ENCODE measurements at places on chromosomes 13 and 19.
A peak's percentile ranks its signal among the peaks of the same experiment; 100 is the strongest.

- DNase-seq, result peak; percentile 69
Measured at GRCh38 chr19:13099073-13099999, 3.3 kb downstream of the LYL1 start.

GRCh38 chr13:27855381-27855780 lies 63.1 kb downstream of the GSX1 start:
- no peak for DNase-seq

GRCh38 chr13:91347202-91347995 lies at the start of gene MIR17HG:
Gene MIR17HG, plus strand, starts transcription at chr13:91347687.
- peak; percentile 76 for DNase-seq

DNA sequence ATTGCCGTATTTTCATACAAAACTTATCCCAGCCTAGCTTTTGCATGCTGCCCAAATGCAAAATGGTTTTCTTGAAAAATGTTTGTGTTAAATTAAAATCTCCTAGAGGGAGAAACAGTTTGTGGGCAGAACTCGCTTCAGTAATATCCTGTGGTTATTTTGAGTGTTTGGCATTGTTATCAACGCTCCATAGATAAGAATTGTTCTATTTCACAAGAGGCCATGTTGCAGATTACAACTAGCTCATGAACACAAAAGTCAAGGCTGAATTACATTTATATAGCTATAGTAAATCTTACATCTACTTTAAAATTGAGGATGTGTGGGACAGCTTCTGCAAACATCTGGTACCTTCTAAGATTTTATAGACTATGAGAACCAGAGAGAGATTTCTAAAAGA lies 447.9 kb downstream of the DCT start:
- DNase-seq, result no peak

- DNase-seq, result no peak
Measured at GRCh38 chr19:9498183-9498902, at the start of gene ZNF560. Gene ZNF560, minus strand, starts transcription at chr19:9498616. Its CDS starts 23,303 bp downstream, at chr19:9475313.

Measured in memory B cell (primary cell).